Tongue (tissue), 3 donors: ENCODE measurements at places on chromosomes 5 and 9.
A peak's percentile ranks its signal among the peaks of the same experiment; 100 is the strongest.

DNA sequence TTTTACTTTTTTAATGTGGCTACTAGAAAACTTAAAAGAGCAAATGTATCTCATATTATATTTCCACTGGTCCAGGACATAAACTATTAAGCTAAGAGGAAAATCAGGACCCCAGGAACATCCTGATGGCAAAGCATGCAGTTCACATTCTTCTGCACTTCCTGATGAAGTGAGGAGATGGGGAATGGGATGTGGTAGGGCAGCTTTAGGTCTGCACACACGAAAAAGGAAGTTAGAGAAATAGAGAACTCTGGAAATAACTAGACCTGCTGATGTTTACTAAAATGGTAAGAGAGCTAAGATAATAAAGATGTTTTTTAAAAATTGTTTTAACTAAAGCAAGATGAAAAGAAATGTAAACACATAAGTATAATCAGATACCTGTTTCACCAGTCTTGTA is 39.7 kb upstream of the NIPBL start:
- DNase-seq, result no peak

DNA sequence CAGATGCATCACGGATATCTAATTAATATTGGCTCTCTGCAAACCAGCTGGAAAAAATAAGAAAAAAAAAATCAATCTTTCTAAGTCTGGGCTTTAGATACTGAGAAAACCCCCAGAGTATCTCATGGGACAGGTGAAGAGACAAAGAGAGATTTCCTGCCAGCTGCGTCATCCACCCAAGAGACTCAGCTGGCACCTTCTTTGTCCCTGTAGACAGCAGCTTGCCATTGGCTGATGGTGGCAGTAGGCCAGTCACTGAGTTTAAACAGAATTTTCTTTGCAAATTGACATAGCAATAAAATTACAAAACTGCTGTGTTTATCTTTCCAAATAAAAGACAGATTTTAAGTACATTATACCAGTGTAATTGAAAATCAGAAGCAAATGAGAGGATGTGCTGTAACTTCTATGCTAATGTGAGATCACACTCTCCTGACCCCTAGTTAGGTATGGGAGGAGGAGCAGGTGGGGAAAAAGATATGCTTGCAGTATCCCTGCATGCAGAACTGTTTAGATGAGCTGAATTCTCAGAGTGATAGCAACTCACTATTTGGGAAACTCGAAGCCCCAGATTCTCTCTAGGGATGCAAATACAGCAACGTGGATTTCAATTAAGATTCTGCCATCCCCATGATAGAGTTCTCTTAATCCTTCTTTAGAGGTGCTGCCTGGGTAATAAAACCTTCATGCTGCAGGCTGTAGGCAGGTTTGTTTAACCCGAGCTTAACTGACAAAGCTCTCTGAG is 72.2 kb downstream of the NMUR2 start:
- no peak for DNase-seq

DNA sequence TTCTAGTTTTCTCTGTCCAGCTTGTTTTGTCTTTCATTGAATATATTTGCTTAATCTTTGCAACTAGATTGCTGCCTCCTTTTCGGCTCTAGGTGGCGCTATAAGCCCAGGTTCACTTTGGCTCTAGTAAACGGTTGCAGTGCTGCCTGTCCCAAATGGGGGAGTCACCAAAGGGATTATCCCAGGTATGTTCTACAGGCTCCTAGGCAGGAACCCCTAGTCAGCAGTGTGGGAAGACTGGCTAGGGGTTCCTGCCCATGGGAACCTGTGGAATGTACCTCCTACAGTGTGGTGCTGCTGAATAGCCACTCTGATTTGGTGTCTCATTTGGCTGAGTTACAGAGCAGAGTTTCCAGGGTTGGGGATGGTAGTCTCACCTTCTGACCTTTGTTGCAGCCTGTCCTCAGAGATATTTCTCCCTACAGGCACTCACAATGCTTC is 85.2 kb downstream of the ARSB start:
- DNase-seq, result no peak

DNA sequence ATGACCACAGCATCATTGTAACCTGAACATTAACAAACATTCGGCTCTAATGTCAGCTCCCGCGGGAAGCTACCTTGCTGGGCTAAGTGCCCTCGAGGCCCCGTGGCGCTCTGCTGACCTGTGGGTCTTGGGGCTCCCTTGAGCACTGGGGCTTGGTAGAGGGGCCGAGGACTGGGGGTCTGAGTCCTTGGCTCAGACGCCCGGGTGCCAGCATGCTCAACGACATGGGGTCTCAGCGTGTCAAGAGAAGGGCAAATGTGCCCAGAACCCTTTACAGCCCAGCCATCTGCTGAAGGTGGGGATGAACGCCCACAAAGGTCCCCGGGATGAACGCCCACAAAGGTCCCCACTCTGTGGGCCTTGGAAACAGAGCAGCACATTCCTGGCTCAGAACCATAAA is 39.7 kb upstream of the SARDH start:
- DNase-seq, result no peak

GRCh38 chr5:83568186-83568585 is 96.6 kb downstream of the VCAN start:
- DNase-seq, result no peak

DNA sequence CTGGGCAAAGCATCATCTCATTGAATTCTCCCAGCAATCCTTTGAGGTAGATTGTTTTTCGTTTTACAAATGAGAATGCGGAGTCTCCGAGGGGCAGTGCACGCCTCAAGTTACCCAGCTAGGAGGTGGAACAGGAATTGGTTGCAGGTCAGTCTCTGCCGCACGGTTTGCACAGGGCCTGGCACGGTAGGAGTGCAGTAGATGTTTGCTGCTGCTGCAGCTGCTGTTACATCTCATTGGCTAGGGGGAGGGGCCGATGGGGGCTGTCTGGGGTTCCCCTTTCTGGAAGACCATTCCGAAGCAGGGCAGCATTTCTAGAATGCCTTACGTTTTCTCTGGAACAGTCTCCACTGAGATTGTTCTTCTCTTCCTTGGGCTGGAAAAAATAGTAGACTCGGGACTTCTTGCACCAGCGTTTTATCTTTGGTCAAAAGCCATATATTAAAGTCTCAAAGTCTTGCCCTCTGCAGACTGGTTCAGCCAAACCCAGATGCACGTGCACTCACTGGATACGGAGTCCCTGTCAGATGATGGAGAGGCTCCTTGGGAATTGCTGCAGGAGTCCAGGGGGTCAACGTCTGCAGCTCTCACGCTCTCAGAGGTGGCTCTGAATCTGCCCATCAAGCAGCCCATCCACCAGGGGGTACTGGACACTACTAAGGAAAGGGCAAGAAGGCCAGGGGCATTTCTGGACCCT is 1.2 kb downstream of the USP20 start:
- DNase-seq, result peak; percentile 30

GRCh38 chr9:12847561-12847960 is 72.7 kb downstream of the LURAP1L start:
- DNase-seq, result no peak

- no peak for DNase-seq
Measured at GRCh38 chr9:5511935-5512580, 1.7 kb downstream of the PDCD1LG2 start.

DNA sequence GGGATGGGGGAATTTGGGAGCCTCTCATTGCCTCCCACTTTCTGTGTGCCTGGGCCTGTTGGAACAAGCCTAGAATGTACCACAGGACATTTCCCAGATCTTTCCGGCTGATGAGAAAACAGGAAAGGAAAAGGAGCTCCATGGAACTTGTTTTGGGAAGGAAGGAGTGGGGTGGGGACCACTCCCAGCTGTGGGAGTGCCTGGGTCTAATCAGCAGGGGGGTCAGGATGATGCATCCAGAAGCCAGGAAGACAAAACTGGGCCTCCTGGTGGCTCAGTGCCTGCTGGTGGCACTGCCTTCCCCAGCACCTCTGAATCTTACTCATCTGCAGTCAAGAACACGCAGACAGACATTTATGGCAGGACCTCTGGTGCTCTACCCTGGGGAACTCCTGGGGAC is 2.8 kb downstream of the SMIM33 start:
- DNase-seq, result no peak

GRCh38 chr5:170630711-170631141 is 126.9 kb downstream of the KCNIP1 start:
- DNase-seq, result no peak

DNA sequence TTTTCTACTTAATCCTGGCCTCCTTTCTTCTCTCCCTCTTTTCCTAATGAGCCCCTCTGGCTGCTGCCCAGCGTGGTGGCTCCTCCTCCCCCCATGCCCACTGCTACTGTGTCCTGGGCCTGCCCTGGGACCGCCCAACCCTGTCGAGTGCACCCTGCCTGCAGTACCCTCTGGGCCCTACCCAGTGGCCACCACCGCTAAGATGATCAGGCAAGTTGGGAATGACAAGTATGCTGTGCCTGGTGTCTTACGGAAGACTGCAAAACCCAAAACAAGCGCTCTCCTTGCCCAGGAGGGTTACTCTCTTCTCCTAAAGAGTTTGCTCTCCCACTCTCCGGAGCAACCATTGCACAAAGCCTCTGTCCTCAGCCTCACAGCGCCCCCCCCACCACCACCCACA is 273.7 kb downstream of the SYK start:
- DNase-seq, result no peak

DNA sequence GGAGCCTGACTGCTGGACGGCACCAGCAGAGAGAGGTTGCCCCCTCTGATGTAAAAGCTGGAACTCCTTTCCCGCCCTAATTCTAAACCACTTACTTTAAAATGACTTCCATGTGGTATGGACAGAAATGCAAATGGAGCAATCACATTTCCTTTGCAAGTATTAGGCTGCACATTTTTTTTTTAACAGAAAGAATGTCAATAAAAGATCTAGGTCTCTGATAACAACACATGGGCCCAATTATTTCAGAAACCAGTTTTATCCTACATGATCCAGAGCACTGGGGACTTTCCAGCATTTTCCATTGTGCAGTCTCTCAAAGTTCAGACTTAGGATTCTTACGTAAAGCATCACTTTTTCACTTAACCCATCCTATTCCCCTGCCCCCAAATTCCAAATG is 203.7 kb downstream of the NXNL2 start:
- DNase-seq, result no peak

DNA sequence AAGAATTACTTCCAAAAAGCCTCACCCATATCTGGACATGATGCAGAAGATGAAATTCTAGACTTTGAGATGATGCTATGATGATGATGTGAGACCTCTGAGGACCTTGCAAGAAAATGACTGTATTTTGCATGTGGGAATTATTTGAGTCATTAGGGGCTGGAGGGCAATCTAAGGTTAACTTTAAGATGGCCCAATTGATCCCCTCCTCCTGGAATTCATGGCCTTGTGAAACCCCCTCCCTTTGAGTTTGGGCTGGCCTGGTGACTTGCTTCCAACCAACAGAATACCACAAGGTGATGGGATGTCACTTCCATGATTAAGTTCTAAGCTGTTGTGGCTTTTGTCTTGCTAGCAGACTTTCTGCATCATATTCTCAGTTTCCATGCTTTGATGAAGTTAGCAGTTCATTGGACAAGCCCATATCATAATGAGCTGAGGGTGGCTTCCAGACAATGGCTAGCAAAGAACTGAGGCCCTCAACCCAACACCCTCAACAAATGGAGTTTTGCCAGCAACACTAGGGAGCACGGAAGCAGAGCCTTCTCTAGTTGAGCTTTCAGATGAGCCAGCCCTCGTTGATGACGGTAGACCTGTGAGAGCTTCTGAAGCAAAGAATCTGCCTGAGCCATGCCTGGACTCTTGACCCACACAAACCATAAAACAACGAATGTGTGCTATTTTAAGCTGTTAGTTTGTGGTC is 7.4 kb upstream of the AMACR start:
- DNase-seq, result no peak

GRCh38 chr9:38675211-38675610 is 44.7 kb downstream of the FAM240B start:
- no peak for DNase-seq

DNA sequence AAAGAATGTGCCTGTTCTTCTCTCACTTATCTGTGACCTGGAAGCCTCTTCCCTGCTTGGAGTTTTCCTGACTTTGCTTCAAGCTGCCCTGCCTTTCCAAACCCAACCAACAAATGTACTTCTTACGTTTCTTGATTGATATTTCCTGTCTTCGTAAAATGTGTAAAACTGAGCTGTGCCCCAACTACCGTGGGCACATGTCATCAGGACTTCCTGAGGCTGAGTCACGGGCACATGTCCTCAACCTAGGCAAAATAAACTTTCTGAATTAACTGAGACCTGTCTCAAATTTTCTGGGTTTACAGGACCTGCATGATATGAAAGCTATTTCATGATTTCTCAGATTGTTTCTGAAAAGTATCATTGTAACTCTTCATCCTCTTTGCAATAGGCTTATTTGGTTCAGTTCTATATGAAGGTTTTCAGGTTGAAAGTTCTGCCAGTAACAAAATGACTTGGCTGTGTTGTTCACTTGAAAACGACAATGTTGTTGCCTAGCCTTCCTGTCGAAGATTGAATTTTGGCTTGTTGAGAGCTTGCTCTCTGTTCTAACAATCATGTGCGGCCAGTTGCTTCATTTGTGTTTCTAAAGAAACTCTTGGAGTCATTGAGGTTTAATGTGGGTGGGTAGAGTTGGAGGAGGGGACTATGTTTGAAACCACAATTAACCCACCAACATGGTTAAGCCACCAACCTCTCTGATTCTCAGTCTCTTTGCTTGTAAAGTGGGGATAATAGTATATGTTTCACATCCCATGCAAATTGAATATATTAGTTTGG is 145.6 kb downstream of the FBXL7 start:
- DNase-seq, result no peak

- peak; percentile 80 for DNase-seq
Measured at GRCh38 chr9:109816490-109816889, 36.5 kb downstream of the PALM2AKAP2 start.

- DNase-seq, result no peak
Measured at GRCh38 chr9:72728031-72728770, 206.8 kb downstream of the TMC1 start.

DNA sequence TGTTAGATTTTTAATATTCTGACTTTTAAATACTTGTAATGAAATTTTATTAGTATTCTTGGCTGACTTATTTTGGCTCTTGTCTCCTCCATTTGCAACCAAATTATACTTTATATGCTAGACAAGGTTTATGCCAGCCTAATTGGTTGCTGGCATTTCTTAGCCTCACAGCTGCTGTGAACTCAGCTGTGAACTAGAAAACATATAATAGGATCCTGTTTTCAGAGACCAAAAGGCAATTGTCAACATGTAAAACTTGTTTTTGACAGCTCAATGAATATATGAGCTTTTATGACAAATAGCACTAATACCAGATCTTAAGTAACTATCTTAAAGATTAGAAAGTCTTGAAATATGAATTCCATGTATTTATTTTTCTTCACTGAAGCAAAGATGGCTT is 25.9 kb downstream of the KIF2A start:
- peak; percentile 81 for DNase-seq

- no peak for DNase-seq
Measured at GRCh38 chr9:115039516-115040120, 78.3 kb downstream of the TNC start.

DNA sequence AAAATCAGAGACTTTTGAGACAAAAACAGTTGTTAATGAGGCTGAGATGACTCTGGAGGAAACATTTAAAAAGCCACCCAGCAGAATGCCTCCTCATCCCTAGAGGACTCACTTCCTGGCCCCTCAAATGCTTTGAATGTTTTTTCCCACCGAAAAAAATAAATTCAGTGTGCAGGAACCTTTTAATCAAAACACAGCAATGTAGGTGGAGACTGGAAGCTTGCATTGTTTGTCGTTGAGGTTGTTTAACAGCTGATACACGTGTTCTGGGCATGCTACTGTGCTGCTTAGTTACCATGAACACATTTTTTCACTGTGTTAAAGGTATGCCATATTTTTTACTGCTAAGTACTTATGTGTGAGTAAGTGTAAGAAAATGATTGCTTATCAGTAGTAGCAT is 65.7 kb upstream of the ADCY2 start:
- DNase-seq, result no peak

- no peak for DNase-seq
Measured at GRCh38 chr5:1277781-1278180, 17.1 kb downstream of the TERT start.

GRCh38 chr9:15469406-15469805 is 41.4 kb downstream of the PSIP1 start:
- no peak for DNase-seq
